ENCODE measurements at places on chromosomes 7 and 10.
A peak's percentile ranks its signal among the peaks of the same experiment; 100 is the strongest.

DNA sequence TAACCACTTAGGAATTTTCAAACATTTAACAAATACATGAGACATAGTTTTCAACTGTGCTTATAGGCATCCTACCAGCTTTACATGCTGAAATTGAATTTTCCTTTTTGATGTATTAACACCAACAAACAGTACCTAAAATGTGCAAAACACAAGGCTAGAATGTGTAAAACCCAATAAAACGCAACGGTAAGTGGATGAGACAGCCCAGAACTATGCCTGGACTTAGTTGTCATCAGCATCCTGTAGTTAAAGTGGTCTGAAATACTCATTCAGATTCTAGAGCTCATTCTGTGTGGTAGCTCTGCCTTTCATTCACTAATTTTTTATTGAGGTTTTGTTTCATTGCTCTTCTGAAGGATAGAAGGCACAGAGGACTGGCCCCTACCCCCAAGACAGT lies 137.1 kb downstream of the BMPER start:
- no peak for DNase-seq

DNA sequence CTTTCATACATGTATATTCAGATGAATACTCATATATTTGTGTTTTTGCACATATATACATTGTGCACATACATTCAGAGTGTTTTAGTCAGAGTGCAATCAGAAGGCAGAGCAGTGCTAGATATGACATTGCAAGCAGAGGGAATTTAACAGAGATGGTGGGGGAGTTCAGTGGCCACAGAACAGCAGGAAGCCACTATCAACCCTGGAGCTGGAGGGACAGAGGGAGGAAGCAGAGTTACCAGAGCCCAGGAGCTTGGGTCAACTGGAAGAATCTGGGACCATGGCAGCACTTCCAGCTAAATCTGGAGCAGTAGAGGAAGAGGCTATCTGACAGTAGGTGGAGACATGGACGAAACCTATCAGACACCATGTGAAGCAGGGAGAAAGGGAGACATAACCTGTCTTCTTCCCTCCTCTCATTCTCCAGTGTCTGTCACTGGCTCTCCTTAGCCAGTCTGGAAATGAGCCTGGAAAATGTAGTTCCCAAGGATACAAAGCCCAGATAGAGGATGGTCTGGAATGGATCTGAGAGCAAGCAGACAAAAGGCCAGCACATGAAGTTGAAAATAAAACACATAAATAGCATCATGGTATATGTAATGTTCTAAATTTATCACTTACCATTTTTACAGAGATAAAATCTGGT lies 33.6 kb upstream of the HERPUD2 start:
- no peak for DNase-seq

DNA sequence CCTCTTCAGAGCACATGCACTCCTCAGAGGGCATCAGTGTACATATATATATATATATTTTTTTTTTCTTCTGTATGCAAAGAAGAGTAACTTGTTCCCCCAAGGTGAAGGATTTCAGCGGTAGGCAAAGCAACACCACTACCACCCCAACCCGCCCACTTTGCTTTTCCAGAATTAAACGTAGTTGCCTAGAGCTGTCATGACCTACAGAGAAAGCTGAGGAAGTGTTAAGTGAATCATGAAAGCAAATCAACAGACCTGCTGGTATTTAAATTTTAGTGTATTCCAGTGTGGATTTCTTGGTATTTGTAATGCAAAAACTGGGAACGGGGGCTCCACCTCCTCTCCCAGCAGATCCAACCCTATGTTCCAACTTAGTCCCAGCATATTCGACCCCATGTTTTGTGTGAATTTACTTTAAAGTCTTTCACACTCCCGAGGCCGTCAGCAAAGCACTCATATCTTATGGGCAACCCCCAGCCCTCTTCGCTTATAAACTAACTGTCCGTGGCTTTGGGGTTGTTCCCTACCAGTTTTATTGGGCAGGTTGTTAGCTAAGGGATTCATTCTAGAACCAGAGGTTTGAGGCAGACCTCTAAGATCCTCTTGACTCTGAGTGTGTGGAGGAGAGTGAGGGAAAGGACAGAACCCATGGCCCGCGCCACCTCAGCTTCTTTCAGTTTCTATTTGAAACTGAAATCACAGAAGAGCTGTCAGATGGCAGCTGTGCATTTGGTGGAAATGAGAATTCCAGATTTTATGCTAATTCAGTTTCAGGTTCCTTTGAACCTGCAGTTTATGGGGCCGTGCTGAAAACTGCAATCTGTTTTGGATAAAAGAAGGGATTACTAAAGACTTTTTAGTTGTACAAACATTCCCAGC lies 450.2 kb upstream of the GALNT17 start:
- DNase-seq, result no peak

- no peak for DNase-seq
These were observed 3.8 kb upstream of the MKI67 start for GRCh38 chr10:128130051-128130450.

DNA sequence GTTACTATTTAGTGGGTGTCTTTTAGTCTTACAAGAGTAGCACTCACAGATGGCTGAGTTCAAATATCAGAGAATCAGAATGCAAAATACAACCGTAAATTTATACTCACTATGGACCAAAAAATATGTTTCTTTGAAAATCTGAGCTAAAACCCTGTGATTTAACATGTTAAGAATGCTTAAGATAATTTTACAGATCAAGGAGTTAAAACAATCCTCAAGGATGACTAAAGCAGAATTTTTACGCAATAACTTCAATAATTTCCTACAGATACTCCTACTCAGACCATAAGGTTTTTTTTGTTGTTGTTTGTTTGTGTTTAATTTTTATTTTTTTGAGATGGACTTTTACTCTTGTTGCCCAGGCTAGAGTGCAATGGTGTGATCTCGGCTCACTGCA lies 47.9 kb upstream of the CCDC6 start:
- DNase-seq, result no peak

DNA sequence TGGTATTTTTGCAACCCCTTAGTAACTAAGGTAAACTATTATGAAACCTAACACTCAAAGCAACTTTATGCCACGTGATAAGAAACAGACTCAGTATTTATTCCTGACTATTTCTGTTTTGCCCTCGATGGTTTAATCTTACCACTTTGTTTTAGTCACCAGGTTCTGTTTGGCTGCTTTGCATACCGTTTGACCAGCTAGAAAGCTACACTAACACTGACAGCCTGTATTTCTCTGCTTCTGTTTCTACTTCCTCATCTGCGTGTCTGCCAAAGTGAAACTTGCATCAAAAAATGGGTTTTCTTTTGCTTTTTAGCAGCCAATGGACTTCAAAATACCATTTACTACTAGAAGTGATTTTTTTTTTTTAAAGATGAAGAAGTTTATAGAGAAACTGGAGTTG lies 802.5 kb downstream of the GRM8 start:
- DNase-seq, result no peak

DNA sequence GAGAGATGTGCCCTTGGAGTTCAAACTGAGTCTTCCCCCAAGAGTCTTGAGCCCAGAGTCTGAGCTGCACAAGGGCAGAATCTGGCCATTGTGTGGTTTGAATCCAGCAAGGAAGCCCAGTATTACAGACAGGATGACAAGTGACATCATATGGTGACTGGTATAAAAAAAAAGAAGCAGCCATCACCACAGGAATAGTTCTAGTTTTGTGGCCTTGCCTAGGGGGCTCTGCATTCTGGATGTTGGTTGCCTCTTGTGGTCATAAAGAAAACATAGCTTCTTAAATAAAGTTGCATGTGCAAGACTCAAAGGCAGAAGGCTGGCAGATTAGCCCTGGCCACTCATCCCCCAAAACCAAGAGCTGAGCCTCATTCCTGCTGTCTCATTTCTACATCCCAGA lies 16.8 kb upstream of the LRRC72 start:
- DNase-seq, result no peak

- DNase-seq, result no peak
These were observed 161.1 kb downstream of the AUTS2 start for GRCh38 chr7:69759373-69759772.

- DNase-seq, result no peak
These were observed 179.2 kb upstream of the NAMPT start for GRCh38 chr7:106463851-106464611.

DNA sequence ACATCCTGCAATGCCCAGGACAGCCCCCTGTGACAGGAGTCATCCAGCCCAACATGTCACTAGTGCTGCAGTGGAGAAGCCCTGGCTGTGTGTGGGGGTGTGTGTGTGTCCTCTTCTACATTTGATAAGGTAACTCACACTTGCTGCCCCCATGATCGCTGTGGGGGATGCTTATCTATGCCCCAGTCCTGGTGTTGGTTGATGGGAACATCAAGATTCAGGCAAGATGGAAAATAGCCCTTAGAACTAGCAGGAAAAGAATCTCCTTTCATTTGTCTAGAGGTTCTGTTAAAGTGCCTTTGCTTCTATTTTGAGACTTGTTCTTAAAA lies 52.4 kb downstream of the TCF7L2 start:
- no peak for DNase-seq

- DNase-seq, result no peak
These were observed 335.8 kb downstream of the PRPF18 start for GRCh38 chr10:13922586-13922985.

- DNase-seq, result no peak
These were observed 50.2 kb upstream of the CDK1 start for GRCh38 chr10:60728056-60728455.

- no peak for DNase-seq
These were observed 175.4 kb downstream of the EXOC4 start for GRCh38 chr7:133428326-133428725.

DNA sequence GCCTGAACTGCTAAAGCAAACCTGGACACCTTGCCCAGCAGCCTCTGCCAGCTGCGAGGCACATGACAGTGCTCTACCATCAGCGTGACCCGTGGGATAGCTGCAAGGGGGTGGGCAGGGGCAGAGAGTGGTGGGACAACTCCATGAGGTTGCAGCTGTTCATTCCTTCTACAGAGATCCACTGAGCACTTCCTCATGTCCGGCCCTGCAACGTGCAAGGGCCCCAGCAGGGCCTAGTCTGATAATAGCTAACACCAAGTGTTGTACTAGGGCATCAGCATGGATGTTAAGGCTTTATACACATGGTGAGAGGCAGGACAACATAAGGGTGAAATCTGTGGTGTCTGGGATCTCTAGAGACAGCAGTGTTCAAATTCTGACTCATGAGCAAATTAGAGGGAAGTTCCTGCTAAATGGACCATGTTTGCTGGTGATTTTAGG lies 14.3 kb downstream of the NOD1 start:
- no peak for DNase-seq

DNA sequence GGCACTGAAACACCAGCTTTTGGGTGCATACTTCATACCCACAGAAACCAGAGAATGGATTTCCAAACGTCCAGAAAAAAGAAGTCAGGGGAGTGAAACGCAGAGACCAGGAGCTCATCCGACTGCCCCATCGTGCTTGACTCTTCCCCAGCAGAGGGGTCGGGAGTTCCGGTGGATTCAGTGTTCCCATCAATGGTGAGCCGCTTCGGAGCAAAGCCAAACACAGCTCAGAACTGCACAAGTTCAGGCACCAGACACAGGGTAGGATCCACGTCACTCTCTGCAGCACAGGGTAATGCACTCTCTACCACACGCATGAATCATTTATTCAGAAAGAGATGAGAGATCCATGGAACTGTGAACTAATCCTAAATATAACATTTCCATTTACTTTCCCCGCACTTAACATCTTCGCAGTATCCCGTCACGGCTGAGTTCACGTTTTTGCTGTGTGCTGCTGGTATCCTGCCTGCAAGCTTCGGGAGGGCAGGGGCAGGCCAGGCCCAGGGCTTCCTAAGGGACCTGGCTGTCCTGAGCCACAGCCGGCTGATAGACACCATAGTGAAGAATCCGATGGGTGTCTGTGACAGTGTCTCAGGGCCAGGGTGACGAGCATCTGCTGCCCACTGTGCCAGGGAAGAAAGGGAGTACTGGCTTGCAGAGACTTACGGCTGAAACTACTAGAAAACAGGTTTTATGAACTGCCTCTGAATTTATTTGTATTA lies 545.3 kb downstream of the PTPRN2 start:
- DNase-seq, result no peak

GRCh38 chr10:33010132-33011037 lies 52.4 kb upstream of the ITGB1 start:
- peak; percentile 71 for DNase-seq

DNA sequence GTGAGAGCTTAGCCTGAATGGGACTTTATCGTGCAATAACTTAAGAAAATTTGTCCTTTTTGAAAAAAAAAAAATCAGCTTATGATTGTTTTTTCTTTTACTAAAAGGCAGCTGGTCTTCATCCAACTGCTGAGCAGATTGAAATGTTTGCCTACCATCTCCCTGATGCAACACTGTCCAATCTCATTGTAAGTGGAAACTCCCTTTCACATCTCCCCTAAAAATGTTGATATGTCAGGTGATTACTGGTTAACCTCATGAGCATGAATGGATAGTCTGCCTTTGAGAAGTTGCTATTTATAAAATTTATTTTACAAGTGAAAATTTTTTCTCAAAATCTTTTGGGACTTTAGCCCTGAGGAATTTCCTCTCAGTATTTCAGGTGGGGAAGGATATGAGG lies 17.8 kb upstream of the HKDC1 start:
- no peak for DNase-seq

DNA sequence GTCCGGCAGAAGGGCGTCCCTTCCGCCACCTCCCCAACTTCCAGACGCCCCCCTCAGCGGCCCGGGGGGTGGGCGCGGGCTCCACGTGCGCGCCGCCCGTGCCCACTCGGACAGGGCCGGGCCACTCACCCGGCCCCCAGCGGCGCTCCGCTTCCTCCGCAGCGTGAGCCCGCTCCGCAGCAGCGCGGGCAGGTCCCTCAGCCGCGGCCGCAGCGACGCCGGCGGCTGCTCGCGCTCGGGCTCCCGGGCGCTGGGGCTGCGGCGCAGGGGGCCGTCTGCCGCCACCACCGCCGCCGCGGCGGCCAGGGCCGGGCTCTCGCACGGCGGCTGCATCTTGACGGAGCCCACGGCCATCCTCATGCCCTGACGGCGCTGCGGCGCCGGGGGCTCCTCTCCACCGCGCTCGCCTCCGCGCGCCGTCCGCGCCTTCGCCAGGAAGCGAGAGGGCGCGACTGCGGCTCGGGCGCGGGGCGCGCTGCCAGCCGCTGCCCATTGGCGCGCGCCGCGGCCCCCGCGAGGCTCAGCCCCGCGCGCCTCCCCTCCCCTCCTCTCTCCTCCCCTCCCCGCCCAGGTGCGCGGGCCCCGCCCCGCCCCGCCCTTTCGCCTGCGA lies at the start of gene RAPGEF5:
Gene RAPGEF5 (minus strand): TSS at position 454 of the 610 bp plus-strand sequence. CDS start 94 bp downstream, at position 360.
- DNase-seq, result peak; percentile 6

GRCh38 chr7:155533827-155534690 lies 12.3 kb downstream of the CNPY1 start:
- peak; percentile 27 for DNase-seq

- no peak for DNase-seq
These were observed 28.1 kb upstream of the SLC29A3 start for GRCh38 chr10:71290806-71291527.

GRCh38 chr10:6718550-6718949 lies 138.5 kb upstream of the PRKCQ start:
- no peak for DNase-seq

GRCh38 chr7:42471573-42472174 lies 234.7 kb upstream of the GLI3 start:
- DNase-seq, result no peak
